ENCODE measurements at places on chromosomes 2 and 18.

GRCh38 chr2:168583710-168584521 is 127.8 kb downstream of the CERS6 start:
- no peak for DNase-seq

GRCh38 chr2:19648583-19648982 is 253.2 kb downstream of the TTC32 start:
- DNase-seq, result no peak

DNA sequence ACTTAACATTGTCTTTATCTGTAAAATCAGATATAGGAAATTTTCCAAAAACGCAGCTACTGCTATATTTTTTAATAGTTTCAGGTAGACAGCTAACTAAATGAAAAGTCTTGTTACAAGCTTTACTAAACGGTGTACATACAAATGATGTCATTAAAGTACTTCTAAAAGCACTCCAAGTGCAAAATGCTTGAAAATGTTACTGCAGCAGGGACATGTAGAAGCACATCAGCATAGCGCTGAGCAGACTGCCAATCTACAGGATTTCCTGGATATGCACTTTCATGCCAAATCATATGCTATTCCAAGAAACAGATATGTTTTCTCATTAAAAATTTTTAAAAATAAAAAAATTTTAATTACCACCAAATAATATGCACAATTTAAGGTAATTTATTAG is 61.7 kb downstream of the SMAD2 start:
- DNase-seq, result no peak

- DNase-seq, result no peak
These were observed 2.0 kb upstream of the FAM117B start for GRCh38 chr2:202632682-202633290.

Measured in stimulated activated CD4-positive, alpha-beta T cell treated with anti-CD3 and anti-CD28 coated beads, TNF-alpha, amount 100 ng/mL, for 48 hours (primary cell).